Articular chondrocyte of knee joint (primary cell): ENCODE measurements at places on chromosomes 5 and 9. TPM values are rescaled to one million over a fixed set of nuclear protein-coding genes. Genes with fewer than 3 reads are reported as not detected.

Gene UNC13B
- total RNA-seq = 15.0 and 15.5 TPM in 2 replicates

Gene OR13J1
- not detected in 2 replicates for total RNA-seq

Gene PAEP
- total RNA-seq = not detected in 2 replicates

Gene DNAH5
- 1.1 and 1.2 TPM in 2 replicates for total RNA-seq

Gene PCDHGB1
- 4.1 and 6.1 TPM in 2 replicates for total RNA-seq

Gene SLC34A1
- total RNA-seq = not detected in 2 replicates

Gene MELK
- 18.2 and 21.8 TPM in 2 replicates for total RNA-seq

Gene PCDHGC4
- 5.6 and 6.4 TPM in 2 replicates for total RNA-seq

Gene FAM174A
- total RNA-seq = 10.2 and 10.5 TPM in 2 replicates

Gene RANBP17
- total RNA-seq = 27.3 and 28.6 TPM in 2 replicates

Gene NPR3
- total RNA-seq = 82.1 and 154 TPM in 2 replicates

Gene CCDC183
- 0.26 and 0.32 TPM in 2 replicates for total RNA-seq

Gene DAB2
- 412 and 538 TPM in 2 replicates for total RNA-seq

Gene TAS2R1
- not detected in 2 replicates for total RNA-seq

Gene CCDC152
- 0.78 and 1.1 TPM in 2 replicates for total RNA-seq

Gene IFNA21
- not detected in 2 replicates for total RNA-seq

Gene ADRA1B
- 0.13 and 0.76 TPM in 2 replicates for total RNA-seq

Gene ARHGEF37
- total RNA-seq = 1.3 and 1.6 TPM in 2 replicates

Gene NR2F1
- total RNA-seq = 0.76 and 1.2 TPM in 2 replicates

Gene RASGEF1C
- not detected in 2 replicates for total RNA-seq

Gene PHYHD1
- 9.1 and 10.3 TPM in 2 replicates for total RNA-seq

Gene GCNT4
- total RNA-seq = 2.5 and 3.6 TPM in 2 replicates

Gene TMEM252
- not detected in 2 replicates for total RNA-seq

Gene PCYOX1L
- total RNA-seq = 5.7 and 6.6 TPM in 2 replicates

Gene SPEF2
- total RNA-seq = 17.0 and 22.7 TPM in 2 replicates

Gene ELOVL7
- 0.13 and 0.22 TPM in 2 replicates for total RNA-seq

Gene SLC46A2
- 0.11 TPM in 1 of 2 replicates, not detected in the other for total RNA-seq

Gene SOX30
- under 0.01 TPM in 1 of 2 replicates, not detected in the other for total RNA-seq

Gene PTGDS
- 0.65 and 5.1 TPM in 2 replicates for total RNA-seq

Gene IL9
- not detected in 2 replicates for total RNA-seq

Gene SHISAL2B
- total RNA-seq = not detected in 2 replicates

Gene TNC
- total RNA-seq = 1,433 and 1,460 TPM in 2 replicates

Gene FOXD4L6
- total RNA-seq = 0.13 TPM in 1 of 2 replicates, not detected in the other

Gene LAMC3
- under 0.01 TPM in 2 replicates for total RNA-seq

Gene DNM1
- 9.4 and 16.5 TPM in 2 replicates for total RNA-seq

Gene STKLD1
- total RNA-seq = 0.32 and 1.3 TPM in 2 replicates

Gene SLC25A2
- 0.32 and 0.39 TPM in 2 replicates for total RNA-seq

Gene STARD4
- total RNA-seq = 48.3 and 56.3 TPM in 2 replicates

Gene CARTPT
- total RNA-seq = not detected in 2 replicates

Gene SIMC1
- 9.1 and 10.6 TPM in 2 replicates for total RNA-seq

Gene SH3GL2
- 0.11 TPM in 1 of 2 replicates, not detected in the other for total RNA-seq

Gene CATSPER3
- total RNA-seq = 0.13 and 0.32 TPM in 2 replicates

Gene DMRT3
- total RNA-seq = not detected in 2 replicates

Gene PCDHB6
- total RNA-seq = 0.65 and 0.97 TPM in 2 replicates

Gene IFNK
- total RNA-seq = not detected in 2 replicates

Gene JAKMIP2
- 0.54 TPM in 1 of 2 replicates, not detected in the other for total RNA-seq

Gene C9orf50
- 0.11 TPM in 1 of 2 replicates, not detected in the other for total RNA-seq

Gene MLANA
- not detected in 2 replicates for total RNA-seq

Gene DBH
- under 0.01 TPM in 1 of 2 replicates, not detected in the other for total RNA-seq

Gene RHOBTB3
- 279 and 344 TPM in 2 replicates for total RNA-seq

Gene GABRA6
- total RNA-seq = not detected in 2 replicates

Gene CDX1
- total RNA-seq = 0.22 TPM in 1 of 2 replicates, not detected in the other

Gene PCDHGA4
- 6.7 and 8.9 TPM in 2 replicates for total RNA-seq

Gene NMUR2
- total RNA-seq = not detected in 2 replicates

Gene SGCD
- total RNA-seq = 71.9 and 73.8 TPM in 2 replicates
